ENCODE measurements at places on chromosomes 11 and 22.

- DNase-seq: no peak
These were observed 110.8 kb downstream of the MORC2 start for GRCh38 chr22:30857791-30858190.

- no peak for DNase-seq
These were observed 37.2 kb upstream of the TH start for GRCh38 chr11:2208691-2209369.

DNA sequence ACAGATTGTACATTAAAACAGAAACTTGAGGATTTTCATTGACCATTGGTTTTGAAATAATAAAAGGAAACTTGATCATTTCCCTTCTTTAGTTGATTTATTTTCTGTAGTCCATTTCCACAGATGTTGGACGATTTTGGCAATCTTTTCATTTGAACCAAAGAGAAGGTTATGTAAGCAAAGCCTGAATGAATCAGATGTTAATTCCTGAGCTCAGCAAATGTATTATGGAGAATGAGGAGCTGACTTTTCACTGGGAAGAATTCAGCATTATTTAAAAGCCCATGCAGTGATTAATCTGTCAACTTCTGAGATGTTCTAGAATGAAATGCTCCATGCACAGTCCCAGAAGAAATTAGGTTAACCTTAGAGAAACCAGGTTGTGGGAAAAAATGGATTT, 29.0 kb downstream of the ELMOD1 start:
- no peak for DNase-seq

- DNase-seq: no peak
These were observed 19.8 kb upstream of the GNB1L start for GRCh38 chr22:19874307-19875060.

GRCh38 chr11:7570938-7571521, 57.2 kb downstream of the PPFIBP2 start:
- DNase-seq: no peak

GRCh38 chr11:31799435-31800397, 11.4 kb downstream of the PAX6 start:
- no peak for DNase-seq

- DNase-seq: no peak
These were observed at the start of gene HEPN1 for GRCh38 chr11:124918950-124919349. TSS of gene HEPN1 (plus strand) at chr11:124919250.

DNA sequence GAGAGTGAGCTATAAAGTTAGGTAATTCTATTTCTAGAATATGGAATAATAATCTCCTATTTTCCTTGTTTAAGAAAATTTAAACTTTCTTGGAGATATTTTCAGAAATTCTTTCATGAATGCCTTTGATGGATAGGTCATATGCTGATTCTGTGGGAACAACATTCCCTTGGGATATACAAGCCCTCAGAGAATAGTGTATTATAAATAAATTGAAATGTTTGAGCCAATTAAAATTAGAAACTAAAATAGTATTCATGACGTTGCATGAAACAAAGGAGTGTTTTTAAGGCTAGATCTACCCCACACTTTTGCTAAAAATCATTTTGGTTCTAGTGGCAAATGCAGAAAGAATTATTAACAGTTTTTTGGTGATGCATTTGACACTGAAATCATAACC, 269.3 kb upstream of the ANO3 start:
- no peak for DNase-seq

- no peak for DNase-seq
These were observed 77.4 kb upstream of the YWHAH start for GRCh38 chr22:31866918-31867317.

DNA sequence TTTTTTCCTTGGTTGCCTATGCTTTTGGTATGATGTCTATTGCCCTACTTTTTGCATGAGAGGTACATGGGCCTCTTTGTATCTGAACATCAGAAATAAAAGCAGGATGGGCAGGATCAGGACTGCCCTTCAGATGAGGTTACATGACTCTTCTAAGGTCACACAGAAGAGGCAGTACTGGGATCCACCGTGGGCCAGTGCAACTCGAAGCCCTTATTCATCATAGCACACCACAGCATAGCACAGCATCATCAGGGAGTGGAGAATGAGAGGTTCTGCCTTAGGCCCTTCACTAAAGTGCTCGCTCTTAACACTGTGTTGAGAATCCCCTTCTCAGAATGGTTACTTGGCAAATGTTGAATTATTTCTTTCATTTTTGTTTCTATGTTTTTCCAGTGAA, 88.3 kb downstream of the C22orf31 start:
- no peak for DNase-seq

- no peak for DNase-seq
These were observed 86.3 kb upstream of the LRRC55 start for GRCh38 chr11:57095417-57095816.

DNA sequence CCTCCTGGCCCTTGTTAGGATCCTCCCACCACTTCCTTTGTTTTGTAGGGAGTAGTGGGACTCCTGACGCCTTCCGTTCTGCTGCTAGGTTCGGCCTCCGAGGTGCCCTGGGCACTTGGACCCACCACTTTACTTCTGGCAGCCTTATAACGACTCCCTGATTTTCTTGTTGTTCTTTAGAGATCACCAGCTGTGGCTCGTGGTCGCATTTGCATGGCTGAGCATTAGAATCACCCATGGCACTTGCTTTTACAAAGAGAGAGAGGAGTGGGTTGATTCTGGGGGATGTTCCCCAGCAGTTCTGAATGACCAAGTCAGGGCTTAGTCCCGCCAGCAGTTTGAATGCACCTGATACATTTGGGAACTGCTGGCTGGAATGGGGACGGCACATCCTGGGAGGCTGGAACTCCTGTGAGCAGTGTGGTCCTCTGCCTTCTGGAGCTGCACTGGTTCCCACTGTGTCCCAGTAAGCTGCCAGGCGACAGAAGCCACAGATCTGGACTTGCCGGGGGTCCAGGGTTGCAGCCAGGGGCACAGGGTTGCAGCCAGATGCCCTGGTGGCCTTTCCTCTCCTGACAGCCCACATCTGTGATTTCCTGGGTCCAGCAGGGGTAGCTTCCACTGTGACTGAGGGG, 4.1 kb downstream of the TUB start:
- DNase-seq: no peak

DNA sequence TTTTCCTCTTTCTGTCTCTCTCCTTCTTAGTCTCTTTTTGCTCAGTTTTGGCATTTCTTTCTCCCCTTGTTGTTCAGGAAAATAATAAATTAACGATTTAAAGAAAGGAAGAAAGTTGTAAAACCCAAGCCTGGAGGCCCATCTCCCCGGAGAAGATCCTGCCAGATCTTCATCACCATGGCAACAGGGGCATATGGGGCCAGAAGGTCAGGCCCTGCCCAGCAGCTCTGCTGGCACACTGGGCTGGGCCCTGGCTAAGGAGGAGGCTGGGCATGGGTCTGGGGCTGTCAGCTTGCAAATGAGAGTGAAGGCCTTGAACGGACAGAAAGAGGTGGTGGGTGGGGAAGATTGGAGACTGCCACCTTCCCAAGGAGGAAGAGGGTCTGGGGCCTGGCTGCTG, 2.8 kb downstream of the LRRC10B start:
- DNase-seq: no peak

- DNase-seq: no peak
These were observed 132.7 kb upstream of the CADM1 start for GRCh38 chr11:115636753-115637527.

- no peak for DNase-seq
These were observed 36.4 kb upstream of the MUC5AC start for GRCh38 chr11:1121331-1121812.

GRCh38 chr11:9004183-9004926, 554 bp upstream of the NRIP3 start:
- DNase-seq: no peak

DNA sequence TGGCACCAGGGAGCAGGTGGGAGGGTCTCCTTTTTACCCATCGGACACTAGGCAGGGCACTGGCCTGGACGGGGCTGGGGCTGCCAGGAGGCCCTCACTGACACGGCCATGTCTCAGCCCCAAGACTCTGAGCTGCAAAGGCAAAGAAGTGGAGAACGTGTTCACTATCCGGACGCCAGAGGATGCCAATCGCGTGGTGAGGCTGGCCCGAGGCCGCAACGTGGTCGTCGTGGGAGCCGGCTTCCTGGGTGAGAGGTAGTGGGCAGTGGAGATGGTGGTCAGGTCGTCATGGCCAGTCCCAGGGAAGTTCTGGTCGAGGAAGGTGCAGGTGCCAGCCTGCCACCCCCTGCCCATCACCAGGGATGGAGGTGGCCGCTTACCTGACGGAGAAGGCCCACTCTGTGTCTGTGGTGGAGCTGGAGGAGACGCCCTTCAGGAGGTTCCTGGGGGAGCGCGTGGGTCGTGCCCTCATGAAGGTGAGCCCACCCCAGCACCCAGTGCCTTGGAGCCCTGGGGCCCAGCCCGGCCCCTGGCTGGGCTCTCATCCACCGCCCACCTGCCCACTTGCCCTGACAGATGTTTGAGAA, 5.7 kb upstream of the LZTR1 start:
- DNase-seq: no peak

DNA sequence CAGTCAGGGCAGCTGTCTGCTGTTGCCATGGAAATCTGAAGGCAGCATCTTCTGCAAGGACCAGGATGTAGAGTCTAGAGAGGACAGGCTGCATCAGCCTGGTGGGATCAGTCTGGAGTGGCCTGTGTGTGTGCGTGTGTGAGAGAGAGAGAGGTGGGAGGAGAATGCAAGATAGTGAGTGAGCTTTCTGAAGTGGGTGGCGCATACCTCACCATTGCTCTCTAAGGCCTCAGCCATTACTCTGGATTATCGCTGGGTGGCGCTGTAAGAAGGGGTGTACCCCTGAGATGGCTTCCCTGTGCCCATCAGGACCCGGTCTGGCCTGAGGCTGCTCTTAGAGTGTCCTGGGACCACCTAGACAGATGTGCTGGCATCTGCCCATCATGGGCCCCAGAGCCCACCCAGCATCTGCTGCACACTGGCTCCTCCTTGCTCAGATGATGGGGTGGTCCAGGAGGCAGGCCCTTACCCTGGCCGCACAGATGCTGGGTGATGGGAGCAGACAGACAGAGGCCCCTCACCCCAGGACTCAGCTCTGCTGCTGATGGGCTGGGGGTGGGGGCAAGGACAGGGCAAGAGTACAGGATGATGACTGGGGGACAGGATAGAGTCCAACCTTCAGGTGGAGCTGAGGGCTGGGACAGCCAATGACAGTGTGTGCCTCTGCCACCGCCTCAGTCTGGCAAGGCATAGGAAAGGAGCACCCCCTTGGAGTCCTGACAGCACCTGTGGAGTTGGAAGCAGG, 25.7 kb upstream of the TUB start:
- no peak for DNase-seq

- DNase-seq: no peak
These were observed 13.8 kb downstream of the ATP5MG start for GRCh38 chr11:118415062-118415738.

DNA sequence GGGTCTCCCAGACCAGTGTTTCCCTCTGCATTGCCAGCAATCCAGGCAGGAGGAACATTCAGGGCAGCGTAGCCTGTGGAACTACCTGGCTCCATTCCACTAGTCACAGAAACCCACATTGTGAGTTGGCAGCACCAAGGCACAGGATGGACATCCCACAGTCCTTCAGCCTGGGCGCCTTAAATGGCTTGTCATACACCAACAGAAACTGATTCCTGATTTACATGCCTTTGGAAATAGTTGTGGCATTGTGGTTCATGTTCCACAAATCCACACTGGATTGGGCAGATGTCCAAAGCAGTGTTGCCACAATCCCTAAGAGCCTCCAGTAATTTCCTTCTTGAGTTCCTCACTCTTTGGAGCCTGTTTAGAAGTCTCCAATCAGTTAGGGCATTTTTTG, 225.6 kb downstream of the BLID start:
- no peak for DNase-seq

DNA sequence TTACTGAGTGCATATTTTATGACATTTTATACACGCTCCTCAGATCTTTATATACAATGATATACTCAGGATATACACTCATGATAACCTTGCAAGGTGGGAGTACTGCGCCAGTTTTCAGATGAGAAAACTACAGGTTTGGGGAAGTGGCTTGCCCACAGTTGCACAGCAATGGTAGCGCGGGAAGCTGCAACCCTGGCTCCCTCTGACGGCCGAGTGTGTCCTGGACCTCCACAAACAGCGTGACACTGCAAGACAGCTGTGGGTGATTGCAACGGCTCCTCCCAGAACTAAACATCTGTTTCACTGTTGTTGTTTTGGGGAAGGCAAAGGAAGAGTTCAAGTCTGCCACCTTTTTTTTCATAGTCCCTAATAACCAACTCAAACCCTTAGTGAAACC, 47.0 kb downstream of the PACSIN2 start:
- DNase-seq: no peak

GRCh38 chr22:50693462-50693861, 20.8 kb downstream of the SHANK3 start:
- no peak for DNase-seq

DNA sequence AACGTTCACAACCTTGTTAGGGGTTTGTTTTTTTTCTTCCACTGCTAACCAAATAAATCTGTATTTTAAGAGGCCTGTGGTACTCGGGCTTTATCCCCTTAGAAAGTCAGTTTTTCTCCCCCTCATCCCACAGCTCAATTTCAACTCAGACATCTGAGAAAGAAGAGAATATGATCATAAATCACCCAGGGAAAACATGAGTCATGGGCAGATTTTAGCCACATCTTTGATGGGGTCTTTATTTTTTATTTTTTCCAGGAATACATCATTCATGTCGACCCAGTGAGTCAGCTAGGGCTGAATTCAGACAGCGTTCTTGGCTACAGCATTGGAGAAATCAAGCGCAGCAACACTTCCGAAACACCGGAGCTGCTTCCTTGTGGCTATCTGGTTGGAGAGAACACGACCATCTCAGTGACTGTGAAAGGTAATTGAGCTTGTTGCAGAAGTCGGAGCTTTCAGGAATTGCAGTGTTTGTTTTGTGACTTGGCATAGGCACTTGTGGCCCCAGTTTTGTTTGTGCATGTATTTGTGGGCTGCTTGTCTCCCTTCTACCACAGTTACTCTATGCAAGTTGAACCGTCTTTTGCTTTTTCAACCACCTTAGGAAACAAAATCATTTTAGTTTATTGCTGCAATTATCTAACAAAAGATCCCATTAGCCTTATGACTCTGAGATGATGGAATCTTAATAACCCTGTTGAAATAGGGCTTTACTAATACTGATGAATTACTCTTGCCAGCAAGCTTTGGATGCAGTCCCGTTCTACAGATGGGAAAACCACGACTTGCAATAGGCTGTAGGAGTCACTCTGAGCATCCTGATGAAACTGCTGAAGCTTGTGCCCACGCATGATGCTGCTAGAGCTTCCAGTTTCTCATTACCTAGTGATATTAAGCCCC, 62.7 kb downstream of the DBX1 start:
- DNase-seq: no peak

DNA sequence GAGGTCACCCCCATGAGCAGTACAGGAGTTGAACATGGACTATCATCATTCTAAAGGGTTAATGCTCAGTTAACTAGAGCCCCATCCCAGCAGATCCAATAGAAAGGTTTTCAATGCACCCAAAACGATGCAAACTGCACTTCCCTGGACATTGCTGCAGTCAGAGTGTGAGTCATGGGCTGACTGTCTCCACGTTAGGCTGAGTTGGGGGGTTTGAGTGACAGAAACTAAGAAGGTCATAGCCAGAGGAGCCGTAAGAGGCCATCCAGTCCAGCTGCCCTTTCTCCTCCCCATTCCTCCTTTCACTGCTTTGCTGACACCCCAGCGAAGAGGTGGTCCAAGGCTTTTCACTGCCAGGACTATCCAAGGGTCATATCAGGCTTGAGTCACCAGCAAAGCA, 10.5 kb upstream of the OR2AT4 start:
- DNase-seq: no peak
